ENCODE measurements at places on chromosomes 6 and 20.

DNA sequence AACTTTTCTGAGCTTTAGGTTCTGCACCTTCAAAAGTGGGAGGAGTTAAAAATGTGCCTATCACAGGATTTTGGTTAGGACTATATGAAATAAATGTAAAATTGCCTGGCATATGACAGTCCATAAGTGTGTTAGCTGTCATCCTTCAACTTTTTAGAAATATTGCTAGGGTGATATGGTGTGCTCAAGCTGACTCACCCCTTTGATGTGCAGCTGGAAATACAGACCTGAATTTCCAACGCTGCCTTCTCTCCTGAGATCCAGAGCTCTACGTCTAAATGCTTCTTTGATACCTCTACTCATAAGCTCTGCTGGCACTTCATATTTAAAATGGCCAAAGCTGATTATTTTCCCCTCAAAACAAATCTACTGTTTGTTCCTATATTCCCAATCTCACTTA, 2.7 kb downstream of the SLC35B3 start:
- no peak for DNase-seq

DNA sequence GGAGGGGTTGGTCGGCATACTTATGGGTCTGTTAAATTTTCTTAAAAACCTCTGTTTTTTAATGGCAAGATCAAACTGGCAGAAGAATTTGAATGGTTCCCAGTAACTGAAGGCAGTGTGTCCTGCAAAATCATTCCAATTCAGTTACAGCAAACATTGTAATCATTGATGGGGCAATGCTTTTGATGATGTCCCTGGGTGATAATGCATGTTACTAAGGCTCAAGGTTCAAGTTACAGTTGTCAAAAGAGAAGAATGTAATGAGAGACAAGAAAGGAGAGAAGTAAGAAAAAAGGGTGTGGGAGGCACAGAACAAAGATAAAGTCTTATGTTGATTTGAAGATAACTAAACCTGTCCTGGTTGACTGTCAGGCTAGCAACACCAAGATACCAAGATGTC, 54.9 kb downstream of the CEP162 start:
- no peak for DNase-seq

DNA sequence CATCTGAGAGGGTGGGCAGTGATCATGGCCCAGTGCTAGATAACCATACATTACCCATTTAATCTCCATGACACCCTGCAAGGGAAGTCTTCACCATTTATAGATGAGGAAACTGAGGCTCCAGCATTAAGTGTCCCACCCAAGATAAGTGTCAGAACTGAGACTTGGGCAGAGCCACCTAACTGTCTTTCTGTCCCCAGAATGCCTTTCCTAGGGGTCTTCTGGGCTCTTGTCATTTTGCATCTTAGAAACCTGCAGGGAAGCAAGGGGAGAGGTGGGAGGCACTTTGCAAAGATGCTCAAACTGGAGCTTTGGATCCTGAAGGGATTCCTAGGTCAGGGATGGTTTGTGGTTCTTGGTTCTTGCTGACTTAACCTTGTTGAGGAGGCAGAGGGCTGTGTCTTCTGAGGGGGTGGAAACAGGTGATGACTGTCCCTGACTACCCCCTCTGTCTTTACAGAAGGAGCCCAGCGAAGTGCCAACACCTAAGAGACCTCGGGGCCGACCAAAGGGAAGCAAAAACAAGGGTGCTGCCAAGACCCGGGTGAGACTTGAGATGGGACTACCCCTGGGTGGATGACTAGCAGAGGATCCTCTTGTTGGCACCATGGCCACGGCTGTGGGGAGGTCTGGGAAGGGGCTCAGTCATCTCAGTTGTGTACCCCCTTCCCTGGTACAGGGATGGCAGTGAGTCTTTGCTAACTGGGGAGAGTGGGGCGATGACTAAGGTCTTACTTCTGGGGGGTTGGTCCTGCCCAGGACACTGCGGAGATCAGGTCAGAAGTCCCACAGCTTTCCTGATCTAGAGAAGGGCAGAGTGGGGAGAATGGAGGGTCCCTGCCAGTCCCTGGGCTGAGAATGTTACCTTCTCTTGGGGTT, 5.8 kb downstream of the HMGA1 start:
- DNase-seq: no peak

DNA sequence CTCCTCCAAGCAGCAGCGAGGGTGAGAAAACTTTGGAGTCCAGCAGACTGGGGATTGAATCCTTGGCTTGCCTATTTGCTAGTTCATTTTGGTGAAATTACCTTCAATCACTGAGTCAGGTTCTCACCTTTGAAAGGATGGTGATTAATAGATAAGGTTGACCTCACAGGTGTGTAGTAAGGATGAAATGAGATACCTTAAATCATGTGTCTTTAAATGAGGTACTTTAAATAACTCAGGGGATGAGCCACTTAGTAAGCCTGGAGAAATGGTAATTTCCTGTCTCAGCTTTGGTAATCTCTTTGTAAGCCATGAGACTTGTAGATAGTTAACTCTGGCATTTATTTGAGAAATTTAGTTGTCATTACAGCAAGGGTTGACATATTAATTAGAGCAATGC, 70.2 kb downstream of the TULP4 start:
- DNase-seq: no peak

DNA sequence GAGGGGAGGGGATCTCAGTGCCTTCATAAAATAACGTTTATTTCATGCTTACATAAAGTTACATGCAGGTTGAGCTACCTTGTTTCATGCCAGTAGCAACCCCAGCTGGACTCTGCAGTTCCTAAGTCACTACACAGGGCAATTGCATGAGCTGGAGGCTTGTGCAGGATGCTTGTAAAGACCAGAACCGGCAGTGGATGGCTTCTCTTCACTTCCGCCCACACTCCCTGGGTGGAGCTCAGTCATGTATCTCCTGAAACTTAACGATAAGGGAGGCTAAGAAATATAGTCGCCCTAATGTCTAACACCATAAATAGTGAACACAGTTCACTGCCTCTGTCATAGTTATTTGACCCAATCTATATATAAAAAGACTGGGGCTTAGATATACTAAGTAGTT, 99.4 kb upstream of the RAB32 start:
- DNase-seq: no peak

DNA sequence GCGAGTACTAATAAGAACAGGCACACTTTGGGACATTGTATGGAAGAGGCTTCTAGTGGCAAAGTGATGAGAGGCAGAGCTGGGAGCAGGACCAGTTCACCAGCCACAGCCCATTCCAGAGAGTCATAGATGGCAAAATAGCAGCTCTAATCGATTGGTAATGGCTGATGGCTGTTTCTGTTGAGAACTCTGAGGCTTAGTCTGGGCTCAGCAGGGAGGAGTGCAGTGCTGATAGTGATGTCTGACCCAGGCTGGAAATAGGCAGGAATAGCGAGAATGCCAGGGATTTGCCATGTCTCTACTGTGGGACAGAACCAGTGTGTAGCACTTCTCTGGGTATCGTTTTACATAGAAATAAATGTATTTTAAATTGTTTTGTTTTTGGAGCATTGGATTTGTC, 620.0 kb upstream of the FLRT3 start:
- DNase-seq: no peak

DNA sequence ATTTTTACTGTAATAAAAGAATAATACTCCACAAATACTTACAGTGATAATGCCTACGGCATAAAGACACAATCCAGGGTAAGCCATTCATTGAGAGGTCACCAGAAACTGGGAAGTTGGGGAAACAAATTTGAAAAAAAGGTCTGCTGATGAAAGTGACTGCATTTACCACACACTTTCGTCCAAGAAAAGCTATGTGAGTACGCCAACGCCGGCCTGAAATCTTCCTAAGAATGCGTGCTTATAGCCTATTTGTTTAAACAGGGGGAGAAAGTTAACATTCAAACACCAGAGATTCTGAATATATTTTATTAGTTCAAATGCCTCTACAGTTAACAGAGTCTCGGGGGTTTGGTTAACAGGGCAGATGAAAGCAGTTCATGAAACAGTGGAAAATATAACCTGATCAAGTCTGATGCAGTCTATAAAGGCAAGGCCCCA, 657 bp upstream of the LTV1 start:
- DNase-seq: no peak

GRCh38 chr20:44069203-44070011, 117.6 kb downstream of the JPH2 start:
- peak; percentile 62 for DNase-seq

- peak; percentile 25 for DNase-seq
Measured at GRCh38 chr6:11535801-11536230, 1.7 kb upstream of the TMEM170B start.

DNA sequence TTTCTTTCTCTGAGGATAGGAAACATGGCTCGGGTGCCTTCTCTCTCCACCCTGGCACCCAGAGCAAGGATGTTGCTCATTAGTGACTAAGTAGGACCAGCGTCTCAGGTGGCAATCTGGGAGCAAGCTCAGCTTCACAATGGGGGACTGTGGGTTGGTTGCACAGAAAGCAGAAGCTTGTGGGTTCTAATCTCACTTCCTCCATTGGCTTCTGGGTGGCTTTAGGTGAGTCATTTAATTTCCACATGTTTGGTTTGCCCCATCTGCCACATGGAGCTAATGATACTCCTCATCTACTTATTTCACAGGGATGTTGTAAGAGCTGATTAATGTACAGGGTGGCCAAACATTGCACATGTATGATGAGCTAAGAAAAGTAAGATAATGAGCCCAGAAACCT, 54.8 kb upstream of the AKIRIN2 start:
- peak; percentile 61 for DNase-seq

- DNase-seq: no peak
Measured at GRCh38 chr6:162377735-162378134, 349.8 kb downstream of the PRKN start.

DNA sequence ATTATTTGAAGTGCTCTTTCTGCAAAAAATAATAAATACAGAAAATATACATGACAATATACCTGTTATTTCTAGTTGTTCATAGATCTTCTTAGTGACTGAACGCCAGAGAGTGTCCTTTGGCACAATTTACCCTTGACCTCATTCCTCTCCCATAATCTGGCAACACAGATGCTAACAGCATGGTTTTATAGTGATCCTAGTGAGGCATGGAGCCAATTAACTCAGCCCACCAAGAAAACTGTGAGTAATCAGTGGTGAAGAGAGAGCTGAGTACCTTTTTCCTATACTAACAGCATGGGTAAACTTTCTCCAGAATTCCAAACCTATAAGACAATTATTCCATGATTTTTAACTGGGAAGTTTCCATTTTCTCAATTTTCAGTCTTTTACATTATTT, 61.0 kb downstream of the VGLL2 start:
- DNase-seq: no peak

DNA sequence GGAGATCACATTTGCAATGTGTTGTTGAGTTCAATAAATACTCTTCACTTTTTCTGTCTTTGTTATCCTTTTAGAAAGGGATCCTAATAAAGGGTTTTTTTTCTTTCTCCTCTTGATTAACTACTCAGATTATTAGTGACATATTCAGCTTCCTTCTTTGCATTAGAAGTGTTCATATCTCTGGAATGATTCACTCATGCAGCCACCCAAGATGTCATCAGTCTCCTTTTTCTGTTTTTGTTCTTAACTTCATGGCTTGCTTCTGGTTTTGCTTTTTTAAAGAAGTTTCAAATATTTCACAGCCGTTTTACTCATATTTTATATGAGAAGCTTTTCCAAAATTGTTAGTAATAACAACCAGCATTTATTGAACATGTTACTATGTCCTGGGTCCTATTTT, 187.6 kb downstream of the TMEM242 start:
- DNase-seq: no peak

DNA sequence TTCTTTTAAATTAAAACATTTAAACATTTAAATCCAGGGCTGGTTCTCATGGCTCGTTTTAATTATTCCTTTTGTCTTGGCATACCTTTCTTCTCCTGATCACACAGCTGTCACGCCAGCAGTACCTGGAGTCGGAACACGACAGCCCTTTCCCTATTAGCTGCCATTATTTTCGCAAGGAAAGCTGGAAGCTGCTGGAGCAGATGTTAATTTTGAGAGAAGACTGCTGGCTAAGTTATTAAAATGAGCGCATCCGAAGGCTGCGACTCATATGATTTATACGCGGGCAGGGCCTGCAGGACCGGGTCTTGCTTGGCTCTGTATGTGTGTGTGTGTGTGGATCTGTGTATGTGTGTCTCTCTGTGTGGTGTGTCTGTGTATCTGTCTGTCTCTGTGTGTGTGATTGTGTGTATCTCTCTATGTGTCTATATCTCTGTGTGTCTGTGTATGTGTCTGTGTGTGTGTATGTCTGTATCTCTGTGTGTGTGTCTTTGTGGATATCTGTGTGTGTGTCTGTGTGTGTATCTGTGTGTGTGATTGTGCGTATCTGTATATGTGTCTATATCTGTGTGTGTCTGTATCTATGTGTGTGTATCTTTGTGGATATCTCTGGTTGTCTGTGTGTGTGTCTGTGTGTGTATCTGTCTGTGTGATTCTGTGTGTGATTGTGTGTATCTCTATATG, 191.5 kb downstream of the CDH4 start:
- DNase-seq: no peak

- DNase-seq: no peak
Measured at GRCh38 chr6:127576874-127577273, at the start of gene C6orf58. TSS of gene C6orf58 (plus strand) at chr6:127577174. CDS start at chr6:127577186, 12 bp downstream.

DNA sequence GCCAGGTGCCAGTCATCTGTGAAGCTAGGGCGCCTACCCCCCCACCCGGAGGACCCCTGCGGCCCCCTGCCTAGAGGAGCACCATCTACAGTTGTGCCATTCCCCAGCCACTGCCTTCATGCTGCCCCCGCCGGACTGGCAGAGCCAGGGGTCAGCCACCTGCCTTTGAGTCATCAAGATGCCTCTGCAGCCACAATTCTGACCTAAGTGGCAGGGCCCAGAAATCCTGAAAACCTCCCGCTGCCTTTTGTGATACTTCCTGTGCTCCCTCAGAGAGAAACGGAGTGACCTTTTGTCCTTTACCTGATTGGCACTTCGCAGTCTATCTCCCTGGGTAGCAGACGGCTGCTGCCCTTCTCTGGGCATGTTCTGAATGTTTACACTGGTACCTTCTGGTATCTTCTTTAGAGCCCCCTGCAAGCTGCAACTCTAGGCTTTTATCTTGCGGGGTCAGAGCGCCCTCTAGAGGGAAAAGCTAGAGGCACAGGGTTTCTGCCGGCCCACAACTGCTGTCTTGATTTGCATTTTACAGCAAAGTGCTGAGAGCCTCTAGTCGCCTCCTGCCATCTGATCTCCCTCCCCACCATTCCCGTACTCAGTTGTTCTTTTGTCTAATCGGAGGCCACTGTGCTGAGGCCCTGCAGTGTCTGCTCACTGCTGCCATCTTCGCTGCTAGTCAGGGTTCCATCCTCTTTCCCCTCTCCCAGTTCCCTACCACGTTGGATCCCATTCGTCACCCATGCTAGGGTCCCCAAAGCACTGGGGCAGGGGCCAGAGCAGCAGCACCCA, 26.9 kb downstream of the SPATA2 start:
- DNase-seq: peak; percentile 71

DNA sequence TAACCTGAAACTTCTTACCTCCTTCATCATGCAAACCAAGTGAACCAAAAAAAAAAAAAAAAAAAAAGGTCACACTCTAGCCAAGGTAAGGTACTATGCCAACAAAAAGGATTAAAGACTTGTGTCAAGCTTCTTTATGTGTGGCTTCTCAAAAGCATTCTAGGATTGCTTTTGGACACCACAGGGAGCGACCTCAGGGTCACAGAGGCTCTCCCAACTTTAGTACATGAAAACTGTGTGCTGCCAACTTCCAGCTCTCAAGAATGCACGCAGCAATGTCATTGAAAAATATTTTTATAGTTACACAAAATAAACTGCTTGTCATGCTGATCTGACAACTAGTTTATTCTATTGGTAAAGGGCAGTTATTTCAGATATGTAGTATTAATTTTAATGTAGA, 243.8 kb downstream of the PLCB1 start:
- no peak for DNase-seq

Data from activated CD4-positive, alpha-beta T cell treated with anti-CD3 and anti-CD28 coated beads for 48 hours (primary cell).